Frontal cortex (tissue), 4 donors: ENCODE measurements at places on chromosomes 1 and 21.

- no peak for DNase-seq
Observed at GRCh38 chr1:98305362-98305761, 356.2 kb upstream of the SNX7 start.

DNA sequence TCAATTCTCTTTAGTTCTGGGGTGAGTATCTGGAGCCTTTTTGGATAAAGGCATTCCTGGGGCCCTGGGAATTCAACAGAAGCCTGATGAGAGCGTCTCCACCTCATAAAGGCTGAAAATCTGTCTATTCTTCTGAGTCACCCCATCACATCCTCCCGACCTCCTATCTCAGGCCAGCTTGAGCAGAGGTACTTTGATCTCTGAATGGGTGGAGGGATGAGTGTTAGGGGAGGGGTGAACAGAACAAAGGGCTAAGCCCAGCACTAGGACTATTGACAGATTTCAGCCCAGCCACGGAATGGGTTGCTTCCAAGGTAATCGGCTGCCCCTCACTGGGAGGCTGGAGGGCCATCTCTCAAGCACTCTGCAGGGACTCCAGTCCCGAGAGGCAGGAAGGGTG is 2.5 kb upstream of the MYBPH start:
- no peak for DNase-seq

GRCh38 chr1:3921765-3922164 is 21.7 kb upstream of the C1orf174 start:
- DNase-seq: no peak

DNA sequence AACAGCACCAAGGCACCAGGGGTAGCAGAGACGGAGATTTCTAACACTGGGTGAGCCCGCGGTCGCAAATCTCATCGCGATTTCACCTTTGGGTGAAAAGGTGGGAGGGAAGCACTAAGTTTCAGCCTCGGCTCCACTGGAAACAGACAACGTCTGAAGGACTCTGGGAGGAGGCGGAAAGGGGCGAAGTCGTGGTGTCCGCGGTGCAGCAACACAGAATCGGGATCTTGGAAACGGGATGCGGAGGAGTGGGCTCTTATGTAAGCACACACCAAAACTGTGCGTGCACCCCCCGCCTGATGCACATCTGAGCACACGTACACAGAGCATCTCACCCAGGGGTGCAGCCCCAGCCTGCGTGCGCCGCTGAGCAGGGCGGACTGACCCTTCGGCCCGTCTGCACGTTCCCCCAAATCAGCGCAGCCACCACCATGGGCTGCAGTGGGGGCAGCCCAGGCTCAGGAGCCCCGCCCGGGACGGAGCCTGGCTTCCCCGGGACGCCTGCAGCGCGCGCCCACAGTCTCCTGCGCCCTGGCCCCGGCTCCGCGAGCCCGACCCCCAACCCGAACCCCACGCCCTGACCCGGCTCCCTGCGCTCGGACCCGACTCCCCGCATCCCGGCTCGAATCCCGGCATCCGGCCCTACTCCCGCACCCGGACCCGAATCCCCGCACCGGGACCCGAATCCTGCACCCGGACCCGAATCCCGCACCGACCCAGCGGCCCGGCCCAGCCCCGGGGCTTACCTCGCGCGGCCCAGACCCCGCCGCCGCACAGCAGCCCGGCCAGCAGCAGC is 670 bp downstream of the CLSTN1 start:
- DNase-seq: no peak

- DNase-seq: no peak
Observed at GRCh38 chr21:44999428-44999971, 59.7 kb downstream of the SLX9 start.

GRCh38 chr1:75725266-75725665 is 757 bp downstream of the ACADM start:
- DNase-seq: no peak
